Effector memory CD4-positive, alpha-beta T cell (primary cell): ENCODE measurements at places on chromosomes 2 and 18.

DNA sequence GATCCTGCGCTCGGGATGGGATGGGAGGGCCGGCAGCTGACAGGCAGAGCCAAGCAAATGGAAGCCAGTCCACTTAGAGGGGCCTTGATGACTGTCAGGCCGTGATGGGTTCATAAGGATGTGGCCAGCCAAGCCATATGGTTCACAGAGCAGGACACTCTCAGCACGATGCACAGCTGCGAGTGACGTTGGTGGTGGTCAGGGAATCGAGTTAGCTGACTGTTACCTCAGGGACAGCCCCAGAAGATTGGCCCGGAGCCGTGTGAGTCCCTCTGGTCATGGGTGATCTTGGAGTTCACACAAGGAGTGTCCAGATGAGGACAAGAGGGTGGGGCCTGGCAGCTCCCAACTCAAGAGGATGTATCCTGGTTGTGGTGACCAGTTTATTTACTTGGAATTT lies 70.2 kb downstream of the TPGS2 start:
- no peak for DNase-seq

GRCh38 chr18:41992703-41993102 lies 37.7 kb downstream of the PIK3C3 start:
- no peak for DNase-seq

DNA sequence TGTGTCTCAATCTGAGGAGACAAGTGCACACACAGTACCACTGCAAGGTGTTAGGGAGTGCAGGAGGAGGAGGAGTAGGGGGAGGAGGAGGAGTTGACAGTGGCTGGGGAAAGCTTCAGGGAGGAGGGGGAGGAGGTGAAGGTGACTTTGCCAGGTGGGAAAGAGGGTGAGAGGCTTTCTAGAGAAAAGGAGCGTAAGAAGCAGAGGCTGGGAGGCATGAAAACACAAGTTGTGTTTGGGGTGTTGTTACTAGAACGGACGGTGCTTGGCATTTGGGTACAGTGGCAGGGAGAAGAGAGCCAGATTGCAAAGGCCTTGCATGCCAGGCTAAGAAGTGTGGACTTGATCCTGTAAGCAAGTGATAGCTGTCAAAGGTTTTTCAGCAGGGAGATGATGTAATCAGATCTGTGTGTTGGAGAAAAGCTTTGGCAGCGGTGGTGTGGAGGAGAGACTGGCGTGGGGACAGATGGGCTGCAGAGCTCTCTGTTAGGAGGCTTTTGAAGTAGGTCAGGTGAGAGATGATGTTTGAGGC lies 16.2 kb downstream of the TANC1 start:
- DNase-seq, result no peak

GRCh38 chr2:64054161-64054915 lies 35.1 kb upstream of the VPS54 start:
- DNase-seq, result no peak

GRCh38 chr2:101837354-101837753 lies 139.8 kb downstream of the MAP4K4 start:
- DNase-seq, result no peak

- no peak for DNase-seq
These were observed 287.7 kb downstream of the CMPK2 start for GRCh38 chr2:6577960-6578359.

DNA sequence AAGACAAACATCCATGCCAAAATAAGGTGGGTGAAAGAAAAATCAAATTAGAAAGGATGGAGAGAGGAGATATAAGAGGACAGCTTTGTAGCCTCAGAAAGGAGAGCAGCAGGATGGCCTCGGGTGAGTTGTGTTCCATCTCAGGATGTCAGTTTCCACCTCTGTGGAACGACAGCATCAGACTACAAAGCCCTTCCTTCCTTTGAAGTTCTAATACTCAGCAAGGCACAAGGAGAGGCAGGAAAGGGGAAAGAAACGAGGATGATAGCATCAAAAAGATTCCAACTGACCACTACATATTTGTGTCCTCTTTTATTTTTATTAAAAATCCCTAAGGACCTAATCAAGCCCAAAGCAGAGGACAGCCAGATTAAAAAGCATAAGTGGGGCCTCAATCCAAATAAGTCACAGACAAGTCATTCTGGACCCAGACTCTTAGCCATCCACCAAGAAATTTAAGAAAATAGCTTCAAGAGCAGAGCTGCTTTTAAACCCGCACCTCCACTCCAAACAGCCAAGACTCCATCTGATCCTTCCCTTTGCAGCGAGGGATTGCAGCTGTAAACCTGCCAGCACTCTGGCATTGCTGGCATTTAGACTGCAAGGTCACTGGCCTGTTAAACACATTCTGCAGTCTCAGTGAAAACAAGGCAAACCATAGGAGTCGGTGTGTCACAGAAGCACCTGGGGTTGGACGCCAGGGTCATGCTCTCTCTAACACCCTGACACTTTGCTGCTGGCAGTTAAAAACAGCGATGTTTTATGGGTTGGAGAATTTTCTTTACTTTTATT lies 314.5 kb upstream of the CHAC2 start:
- no peak for DNase-seq

GRCh38 chr2:23475473-23475872 lies 90.5 kb downstream of the KLHL29 start:
- no peak for DNase-seq

- DNase-seq, result no peak
These were observed 29.5 kb downstream of the TNP1 start for GRCh38 chr2:216830346-216830745.

DNA sequence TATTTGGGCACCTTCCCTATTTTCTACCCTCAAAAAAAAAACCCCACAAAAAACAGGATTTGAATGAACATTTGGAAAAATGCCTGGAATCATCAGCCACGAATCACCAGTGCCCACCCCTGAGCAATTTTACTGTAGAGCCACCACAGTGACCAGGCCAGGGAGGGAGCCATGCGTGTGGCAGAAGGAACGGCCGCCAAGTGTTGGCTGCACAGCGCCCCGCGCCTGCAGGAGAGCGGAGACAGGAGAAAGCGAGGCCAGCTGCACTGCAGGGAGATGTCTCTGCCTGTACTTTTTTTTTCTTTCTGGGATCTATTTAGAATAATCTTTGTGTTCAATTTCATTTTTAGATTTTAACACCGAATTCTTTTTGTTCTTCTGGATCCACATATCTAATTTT lies 269.3 kb upstream of the RAB12 start:
- DNase-seq, result no peak

- no peak for DNase-seq
These were observed 31.5 kb downstream of the RTP5 start for GRCh38 chr2:241901018-241901380.

DNA sequence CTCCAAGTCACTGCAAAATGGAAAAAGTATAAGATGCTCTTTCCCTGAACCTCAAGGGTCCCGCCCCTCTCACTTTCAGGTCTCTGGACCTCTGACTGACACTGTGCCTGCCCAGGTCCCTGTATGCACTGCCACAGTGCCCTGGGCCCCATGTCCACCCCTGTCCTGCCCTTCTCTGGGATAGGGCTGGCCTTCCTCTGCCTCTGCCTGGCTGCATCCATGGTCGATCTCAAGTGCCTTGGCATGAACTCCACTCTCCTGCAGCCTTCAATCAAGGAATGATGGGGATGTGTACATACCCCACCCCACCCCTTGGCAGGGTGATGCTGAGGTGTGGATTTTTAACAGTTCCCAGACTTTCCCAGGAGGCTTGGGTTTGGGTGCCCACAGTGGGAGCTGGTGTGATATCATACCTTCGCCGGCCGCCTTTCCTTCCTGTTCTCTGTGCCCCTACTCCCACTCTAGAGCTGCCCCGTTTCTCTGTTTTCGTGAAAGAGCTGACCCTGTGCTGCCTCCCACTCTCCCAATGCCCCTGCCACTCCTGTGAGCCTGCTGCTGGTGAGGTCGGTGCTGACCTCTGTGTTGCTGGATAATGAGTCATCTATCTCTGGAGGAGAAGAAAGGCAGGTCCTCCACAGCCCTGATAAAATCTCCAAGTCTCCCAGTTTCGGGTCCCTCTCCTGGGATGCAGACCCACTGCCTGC lies 18.9 kb downstream of the PTPN18 start:
- DNase-seq, result no peak

DNA sequence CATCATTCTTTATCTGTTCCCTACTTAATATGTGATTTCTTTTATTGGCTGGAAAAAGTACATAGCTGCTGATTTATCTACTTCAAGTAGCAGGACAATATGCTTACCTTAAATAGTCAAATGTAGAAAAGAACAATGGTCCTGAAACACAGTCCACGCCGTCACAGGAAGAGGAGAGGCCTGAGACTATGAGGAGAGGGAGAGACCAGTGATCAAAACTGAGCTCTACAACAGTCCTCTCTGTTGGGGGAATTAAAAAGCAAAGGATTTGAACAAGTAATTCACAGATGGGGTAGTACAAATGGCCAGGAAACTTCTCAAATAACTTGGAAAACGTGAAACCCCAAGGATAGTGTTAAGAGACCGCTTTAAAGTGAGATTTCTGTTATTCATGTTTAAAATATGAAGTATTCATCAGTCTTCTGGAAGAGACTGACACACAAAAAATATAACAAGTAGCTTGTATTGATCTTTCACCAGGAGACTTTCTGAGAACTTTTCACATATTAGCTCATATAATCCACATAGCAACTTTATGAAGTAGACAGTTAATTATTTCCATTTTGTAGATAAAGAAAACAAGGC lies 20.2 kb downstream of the SCYGR8 start:
- DNase-seq, result no peak

- no peak for DNase-seq
These were observed 65.6 kb upstream of the RAB6C start for GRCh38 chr2:129913695-129914495.

GRCh38 chr2:105087273-105087672 lies 49.4 kb downstream of the MRPS9 start:
- no peak for DNase-seq

- DNase-seq, result no peak
These were observed 5.7 kb downstream of the SERPINB8 start for GRCh38 chr18:63975628-63976027.

DNA sequence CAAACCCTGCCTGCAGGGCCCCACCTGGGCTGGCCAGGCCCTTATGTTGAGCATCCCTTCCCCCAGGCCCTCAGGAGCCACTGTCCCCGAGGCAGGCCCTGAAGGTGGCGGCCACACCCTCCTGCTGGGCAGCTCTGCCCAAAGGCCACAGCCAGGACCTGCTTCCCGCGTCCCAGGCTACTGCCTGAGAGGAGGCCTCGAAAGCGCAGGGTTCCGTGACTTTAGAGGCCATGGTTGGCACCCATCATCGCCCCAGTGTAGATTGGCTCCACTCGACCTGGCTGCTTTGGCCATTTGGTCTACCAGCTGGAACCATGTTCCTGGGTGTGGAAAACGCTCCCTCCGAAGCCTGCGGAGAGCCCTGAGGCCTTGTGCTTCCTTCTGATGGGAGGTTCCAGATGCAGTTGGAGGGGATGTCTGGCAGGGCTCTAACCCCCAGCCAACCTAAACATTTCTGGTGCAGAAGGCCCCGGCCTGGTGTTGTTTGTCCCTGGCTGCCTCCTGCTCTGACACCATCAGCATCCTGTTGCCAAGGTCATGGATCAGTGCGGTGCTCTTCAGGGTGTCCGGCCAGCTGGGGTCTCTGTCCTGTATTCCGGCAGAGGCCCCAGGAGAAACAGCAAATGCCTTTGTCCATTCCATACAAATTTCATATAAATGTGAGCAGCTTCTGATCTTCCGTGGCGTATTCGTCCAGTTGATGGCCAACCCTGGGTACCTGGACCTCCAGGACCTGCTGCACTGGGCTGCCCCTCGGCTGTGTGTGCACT lies 14.7 kb downstream of the CAPN10 start:
- DNase-seq, result no peak

- DNase-seq, result no peak
These were observed 24.2 kb upstream of the ARMC9 start for GRCh38 chr2:231174211-231174651.

DNA sequence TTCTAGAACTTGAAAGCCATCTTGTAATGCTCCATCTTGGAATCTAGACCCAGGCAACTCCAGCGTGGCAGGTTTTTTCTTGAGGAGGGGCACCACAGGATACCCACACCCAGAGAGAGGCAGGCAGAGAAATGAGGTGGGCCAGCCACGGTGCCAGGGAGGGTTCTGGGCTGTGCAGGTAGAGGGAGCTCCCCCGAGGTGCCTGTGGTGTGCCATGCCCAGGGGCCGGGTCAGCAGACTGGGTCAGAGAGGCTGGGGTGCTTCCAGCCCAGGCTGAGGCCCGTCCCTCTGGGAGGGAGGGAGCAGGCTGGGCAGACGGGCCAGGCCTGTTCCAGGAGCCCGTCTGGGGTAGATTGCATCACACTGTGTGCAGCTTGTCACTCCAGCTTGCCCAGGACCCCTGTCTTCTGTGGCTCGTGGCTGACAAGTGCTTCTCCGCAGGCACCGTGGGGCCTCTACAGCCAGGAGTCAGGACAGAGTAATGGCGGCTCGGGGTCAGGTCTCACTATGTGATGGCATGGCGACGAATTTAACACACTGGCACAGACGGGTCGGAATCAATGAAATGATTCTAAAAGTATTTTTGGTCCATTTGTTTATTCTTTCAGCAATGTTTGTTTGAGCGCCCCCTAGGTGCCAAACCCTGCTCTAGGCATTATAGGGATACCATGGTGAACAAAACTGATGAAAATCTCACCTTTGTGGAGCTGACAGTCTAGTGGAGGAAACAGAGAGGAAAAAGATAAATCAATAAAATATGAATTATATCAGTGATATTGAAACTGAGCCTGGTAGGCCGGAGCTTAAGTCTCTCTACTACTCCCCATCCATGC lies 144.0 kb downstream of the ACOXL start:
- no peak for DNase-seq

DNA sequence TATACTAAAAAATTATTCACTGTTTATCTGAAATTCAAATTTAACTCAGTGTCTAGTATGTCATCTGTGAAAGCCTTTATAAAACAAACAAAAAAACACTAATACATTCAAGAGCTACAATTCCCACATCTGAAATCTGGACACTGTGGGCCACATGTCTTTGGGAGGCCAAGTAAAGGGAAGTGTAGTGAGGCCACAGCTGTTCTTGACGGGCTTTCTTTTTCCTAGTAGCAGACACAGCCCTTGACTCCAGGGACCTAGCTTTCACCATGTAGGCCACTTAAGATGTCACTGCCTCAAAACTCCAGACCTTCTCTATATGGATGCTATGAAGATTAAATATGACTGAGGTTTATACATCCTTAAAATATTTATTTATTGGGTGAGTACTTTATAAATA lies 91.1 kb downstream of the RBMS1 start:
- no peak for DNase-seq

- DNase-seq, result no peak
These were observed 78.3 kb downstream of the EDAR start for GRCh38 chr2:108910541-108911396.

DNA sequence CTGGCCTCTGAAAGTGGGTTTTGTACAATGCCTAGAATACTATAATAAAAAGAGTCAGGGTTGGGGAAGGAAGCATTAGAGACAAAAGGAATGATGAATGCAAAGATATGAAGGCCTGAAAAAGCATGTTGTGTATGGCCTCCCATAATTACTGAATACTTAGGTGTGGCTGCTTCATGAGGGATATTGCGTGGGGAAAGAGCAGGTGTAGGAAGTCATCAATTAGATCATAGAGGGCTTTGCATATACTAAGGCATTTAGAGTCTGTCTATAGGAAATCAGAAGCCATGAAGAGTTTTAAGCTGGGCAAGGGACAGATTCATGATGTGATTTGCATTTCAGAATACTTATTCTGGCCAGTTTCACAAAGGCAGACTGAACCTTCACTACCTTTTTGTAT lies 48.2 kb downstream of the NCOA1 start:
- no peak for DNase-seq
